ENCODE measurements at places on chromosomes 12 and 14.

GRCh38 chr12:14768823-14769405 is 34.4 kb downstream of the WBP11 start:
- no peak for DNase-seq

DNA sequence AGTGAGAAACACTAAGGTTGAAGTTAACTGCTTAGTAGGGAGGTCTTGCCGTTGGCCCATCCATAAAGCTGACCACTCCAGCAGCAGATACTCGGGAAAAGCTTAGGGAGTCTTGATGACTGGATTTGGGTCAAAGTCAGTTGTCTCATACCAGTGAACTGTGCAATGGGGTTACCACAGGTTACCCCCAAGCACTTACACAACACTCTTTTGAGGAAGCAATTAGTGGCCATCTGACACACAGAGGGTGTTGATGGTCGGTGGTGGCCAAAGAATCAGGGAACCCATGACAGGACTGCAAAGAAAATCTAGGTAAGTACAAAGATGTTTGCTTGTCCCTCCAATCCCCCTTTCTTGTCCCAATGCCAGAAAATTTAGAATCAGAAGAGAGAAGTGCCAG is 410.2 kb downstream of the APAF1 start:
- no peak for DNase-seq

- DNase-seq: no peak
Measured at GRCh38 chr14:71143381-71144290, 236.4 kb downstream of the PCNX1 start.

DNA sequence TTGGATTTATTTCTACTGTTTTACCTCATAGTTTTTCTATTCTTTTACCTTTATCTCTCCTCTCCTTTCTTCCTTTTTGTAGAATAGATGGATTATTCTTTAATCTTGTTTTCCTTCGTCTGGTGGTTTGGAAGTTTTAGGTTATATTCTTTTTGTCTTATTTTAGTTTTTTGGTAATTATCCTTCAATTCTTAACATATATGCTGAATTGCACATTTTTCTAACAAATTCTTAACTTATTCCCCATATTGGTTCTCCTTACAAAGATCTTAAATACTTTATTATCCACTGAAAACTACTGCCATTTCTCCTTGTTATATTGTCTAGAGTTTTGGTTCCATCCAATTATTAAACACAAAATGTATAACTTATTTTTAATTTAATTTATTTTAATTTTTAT is 42.3 kb downstream of the CATSPERB start:
- DNase-seq: no peak

DNA sequence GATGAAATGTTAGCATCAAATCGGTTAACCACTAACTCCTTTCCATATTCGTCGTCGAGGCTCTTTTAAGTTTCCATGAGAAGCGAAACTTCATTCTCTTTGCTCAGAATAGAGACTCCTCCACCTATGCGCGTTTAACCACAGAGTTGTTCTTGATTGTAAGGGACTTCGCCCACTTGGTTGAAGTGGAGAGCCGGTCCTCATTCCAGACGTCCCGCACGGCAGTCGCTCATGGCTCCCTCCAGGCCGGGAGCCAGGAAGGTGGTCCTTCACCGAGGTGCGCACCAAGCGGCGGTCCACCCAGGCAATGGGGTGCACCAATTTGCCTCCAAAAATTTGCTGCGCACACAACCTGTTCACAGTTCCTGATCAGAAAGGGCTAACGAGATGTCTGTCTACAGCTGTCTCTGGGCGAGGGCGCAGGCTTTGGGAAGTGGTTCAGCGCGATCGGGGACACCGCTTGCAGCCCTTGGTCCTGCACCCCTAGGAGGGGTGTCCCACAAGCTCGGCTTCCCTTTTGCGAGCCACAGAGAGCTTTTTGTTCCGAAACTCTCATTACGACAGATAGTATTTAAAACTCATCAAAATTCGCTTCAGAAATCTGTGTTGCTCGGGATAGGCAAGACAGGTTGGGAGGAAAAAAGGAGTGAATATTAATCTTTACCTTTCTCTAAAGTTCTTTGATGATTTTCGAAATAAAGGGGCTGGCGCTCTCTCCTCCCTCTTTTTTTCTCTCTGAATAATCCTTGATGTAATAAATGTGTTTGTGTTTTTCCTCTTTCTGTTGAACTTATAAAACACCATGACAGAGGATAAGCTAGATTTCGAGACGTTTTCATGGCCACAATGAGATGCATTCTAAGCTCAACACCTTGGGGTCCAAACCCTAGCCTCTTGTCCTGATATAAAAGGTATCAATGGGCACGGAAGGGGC is 6.4 kb upstream of the ALX1 start:
- DNase-seq: peak; percentile 39

- DNase-seq: peak; percentile 59
Measured at GRCh38 chr12:103841690-103842584, 903 bp upstream of the NT5DC3 start.

- DNase-seq: no peak
Measured at GRCh38 chr14:91018481-91018880, 42.0 kb downstream of the RPS6KA5 start.

DNA sequence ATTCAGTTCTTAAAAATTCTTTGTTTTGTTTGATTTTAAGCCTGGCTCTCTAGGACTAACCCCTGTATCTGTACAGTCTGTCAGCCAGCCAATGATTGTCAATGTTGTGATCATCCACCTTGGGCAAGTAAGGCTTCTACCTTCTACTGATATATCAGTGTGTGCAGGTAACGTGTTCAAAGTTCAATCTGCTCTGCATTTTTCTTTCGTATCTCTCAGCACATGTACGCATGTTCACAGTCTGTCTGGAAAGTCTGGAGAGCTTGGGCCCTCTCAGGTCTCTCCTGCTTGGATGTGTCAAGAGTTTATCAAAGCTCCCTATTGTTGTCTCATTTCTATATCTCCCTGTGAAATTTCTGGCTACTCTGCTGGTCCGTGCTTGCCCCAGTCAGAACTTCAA is 138.6 kb upstream of the VRK1 start:
- no peak for DNase-seq

DNA sequence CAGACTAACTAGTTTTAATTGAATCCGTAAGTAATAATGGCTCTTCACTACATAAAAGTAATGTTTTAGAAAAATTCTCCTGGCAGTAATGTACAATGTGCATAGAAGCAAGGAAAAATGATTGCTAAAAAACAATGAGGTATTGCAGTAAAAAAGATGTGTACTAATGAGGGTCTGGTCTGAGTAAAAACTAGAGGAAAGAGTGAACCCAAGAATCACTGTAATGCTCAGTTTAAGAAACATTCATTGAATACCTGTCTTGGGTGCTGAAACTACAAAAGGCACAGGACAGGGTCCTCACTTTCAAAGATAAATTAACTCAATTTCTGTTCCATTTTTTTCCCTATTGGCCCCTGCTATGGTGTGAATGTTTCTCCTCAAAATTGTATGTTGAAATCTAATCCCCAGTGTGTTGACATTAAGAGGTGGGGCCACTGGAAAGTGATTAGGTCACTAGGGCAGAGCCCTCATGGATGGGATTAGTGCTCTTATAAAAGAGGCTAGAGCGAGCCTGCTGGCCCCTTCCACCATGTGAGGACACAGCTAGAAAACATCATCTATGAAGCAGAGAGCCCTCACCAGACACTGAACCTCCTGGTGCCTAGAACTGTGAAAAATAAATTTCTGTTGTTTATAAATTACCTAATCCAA is 51.6 kb downstream of the RPS6KA5 start:
- no peak for DNase-seq

DNA sequence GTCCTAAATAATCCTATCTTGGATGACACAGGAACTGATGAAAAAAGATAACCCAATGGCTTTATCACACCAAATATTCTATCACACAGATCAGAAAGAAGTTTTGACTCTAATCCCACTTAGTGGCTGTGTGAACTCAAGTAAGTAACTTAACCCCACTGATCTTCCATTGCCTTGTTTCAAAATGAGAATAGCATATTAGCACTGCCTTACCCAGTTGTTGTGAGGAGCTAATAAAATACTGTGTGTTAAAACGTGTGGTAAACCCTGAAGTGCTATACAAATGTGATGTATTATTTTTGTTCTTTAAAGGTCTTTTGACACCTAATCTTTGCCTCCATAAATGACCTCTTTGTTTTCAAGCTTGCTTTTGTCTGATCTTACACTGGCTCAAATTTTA is 60.9 kb upstream of the ARID2 start:
- DNase-seq: no peak

DNA sequence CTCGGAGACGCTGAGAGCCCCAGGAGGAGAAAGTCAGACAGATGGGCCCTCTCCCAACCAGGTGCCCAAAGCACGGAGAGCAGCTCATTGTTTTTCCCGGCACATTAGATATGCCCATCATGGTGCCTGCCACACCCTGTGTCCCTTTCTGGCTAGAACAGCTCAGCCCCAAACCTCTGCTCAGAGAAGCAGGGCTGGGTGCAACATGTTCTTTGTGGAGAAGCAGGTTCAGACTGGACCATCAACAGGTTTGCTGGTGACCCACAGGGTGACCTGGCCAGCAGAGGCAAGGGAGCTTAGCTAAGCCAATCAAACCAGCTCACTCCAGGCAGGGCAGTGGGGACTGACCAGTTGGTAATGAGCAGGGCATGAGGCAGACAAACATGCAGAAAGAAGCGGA is 13.4 kb downstream of the RAB15 start:
- no peak for DNase-seq

DNA sequence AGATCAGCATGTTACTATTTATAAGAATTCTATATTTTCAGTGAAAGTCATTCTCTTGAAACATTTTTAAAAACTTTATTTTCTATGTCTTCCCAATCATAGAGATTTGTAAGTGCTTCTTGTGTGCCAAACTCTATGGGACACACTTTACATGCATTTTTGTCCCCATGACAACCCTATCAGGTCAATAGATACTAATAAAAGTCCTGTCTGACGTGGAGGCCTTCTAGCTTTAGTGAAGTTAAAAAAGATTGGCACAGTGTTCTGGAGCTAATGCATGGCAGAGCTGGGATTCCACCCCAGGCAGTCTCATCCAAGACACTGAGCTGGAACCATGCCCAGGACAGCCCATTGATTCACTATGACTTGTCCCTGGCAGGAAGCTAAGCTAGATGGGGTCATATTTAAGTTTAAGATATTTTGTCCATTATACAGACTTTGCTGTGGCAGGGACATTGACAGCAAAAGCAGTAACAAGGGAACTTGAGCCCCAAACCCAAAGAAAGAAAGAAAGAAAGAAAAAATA is 28.1 kb downstream of the TTC6 start:
- DNase-seq: no peak

DNA sequence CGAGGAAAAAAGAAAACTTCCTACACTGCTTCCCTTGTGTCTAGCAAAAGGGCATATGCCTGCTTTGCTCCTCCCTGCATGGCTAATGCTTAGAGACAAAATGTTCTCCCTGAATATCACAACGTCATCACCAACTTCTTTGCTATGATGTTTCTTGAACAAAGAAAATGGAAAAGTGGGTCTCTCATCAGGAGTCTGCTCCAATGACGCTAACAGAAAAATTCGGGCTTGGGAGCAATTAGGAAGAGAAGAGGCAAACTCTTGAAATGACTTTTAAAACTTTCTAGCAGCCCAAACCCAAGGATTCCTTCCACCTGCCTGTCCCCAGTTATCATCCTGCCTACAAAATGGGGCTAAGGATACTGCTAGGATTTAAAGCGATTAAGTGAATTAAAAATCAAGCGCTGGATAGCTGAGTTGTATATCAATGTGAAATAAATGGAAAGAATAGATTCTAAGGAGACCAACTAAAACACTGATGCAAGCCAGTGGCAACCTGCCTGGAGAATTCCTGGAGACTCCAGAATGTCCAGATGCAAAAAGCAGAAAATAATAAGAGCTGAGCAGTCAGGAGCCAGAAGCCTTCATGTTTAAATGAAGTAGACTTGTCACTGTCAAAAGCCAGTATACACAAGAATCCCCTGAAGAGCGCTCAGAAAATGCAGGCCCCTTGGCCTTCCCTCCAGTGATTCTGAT is 183.8 kb downstream of the DPF3 start:
- peak; percentile 71 for DNase-seq

GRCh38 chr12:13124656-13125505 is 21.4 kb upstream of the GSG1 start:
- DNase-seq: no peak

GRCh38 chr12:24937553-24938244 is 11.2 kb downstream of the BCAT1 start:
- DNase-seq: no peak

DNA sequence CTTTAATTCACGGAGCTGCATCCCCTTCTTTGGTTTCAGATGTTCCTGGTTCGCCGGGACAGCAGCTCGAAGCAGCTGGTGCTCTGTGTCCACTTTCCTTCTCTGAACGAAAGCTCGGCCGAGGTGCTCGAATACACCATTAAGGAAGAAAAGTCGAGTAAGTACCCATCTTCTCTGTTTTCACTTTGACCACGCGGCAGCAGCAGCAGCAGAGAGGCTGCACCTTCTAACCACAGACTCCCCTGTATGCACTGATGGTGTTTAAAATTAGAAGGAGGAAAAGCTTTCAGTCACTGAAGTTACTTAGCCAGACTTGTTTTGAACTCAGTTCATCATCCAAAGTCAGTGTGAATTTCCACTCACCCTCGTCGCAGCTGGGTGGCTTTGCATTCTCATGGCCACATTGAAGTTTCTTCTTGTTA is 63.8 kb downstream of the RIN3 start:
- no peak for DNase-seq

Data from right hindlimb (tissue), 1 donor.